Thoracic aorta (tissue), 2 donors: ENCODE measurements at places on chromosomes 3 and 15.

- H3K4me1 ChIP-seq, result no peaks in the 10 kb centered on the region
- no peak overlapping the region for H3K27ac ChIP-seq
- no peak for DNase-seq
- no peaks in the 10 kb centered on the region for H3K27me3 ChIP-seq
These were observed 338.1 kb downstream of the GAP43 start for GRCh38 chr3:115961380-115961779.

DNA sequence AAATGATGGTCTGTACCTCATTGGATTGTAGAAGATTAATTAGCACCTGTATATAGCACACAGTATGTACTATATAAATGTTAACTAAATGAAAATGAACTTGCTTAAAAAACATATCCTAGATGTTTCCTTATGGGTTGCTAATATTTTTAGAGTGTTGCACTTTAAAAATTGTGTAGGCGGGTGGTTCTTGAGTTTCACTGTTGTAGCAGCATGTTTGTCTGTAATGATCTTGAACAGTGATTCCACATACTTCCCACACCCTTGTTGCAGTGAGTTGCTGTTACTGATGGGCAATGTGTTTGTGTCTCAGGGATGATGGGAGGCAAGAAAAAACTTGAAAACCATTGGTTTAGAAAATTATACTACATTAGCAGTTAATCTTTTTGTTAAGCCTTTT lies 22.0 kb downstream of the USP3 start:
- H3K36me3 ChIP-seq, result no peaks in the 10 kb centered on the region
- no peak for DNase-seq
- H3K4me1 ChIP-seq, result peaks cover 79% of the 10 kb centered on the region
- no peaks in the 10 kb centered on the region for H3K27me3 ChIP-seq

- no peak overlapping the region for H3K27ac ChIP-seq
- H3K27me3 ChIP-seq, result no peaks in the 10 kb centered on the region
- no peak overlapping the region for H3K4me3 ChIP-seq
- H3K4me1 ChIP-seq, result peaks cover 2% of the 10 kb centered on the region
- H3K36me3 ChIP-seq, result peaks cover 3% of the 10 kb centered on the region
- no peak for DNase-seq
These were observed 21.5 kb downstream of the LARS2 start for GRCh38 chr3:45409921-45410320.

DNA sequence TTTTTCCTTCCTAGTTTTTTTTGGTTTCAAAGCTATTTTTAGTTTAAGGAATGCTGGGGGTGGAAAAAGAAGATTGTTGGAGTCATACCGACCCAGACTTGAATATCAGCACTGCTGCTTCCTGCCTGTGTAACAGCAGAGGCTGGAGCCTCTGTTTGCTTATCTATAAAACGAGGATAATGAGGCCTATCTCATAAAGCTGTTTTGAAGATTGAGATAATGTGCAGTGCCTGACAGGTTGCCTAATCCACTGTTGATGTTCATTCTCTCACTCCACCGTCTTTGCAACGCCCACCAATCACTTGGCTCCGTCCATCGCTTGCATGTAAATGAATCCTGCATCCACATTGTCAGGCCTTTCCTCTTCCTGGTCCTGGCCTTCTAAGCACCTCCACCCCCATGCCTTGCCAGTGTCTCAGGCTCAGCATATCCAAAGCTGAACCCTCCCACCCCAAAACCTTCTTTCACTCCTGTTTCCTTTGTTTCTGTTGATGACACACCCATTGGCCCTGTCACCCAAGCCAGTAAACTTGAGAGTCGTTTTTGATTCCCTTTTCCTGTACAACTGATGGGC lies 94.9 kb downstream of the MEX3B start:
- no peaks in the 10 kb centered on the region for H3K36me3 ChIP-seq
- no peak overlapping the region for H3K27ac ChIP-seq
- no peak for DNase-seq
- no peak overlapping the region for H3K4me3 ChIP-seq
- H3K27me3 ChIP-seq, result no peaks in the 10 kb centered on the region
- peaks cover 9% of the 10 kb centered on the region for H3K4me1 ChIP-seq

GRCh38 chr3:16816048-16816780 lies 68.5 kb upstream of the PLCL2 start:
- H3K27ac ChIP-seq, result no peak overlapping the region
- H3K4me3 ChIP-seq, result no peak overlapping the region
- no peaks in the 10 kb centered on the region for H3K27me3 ChIP-seq
- no peaks in the 10 kb centered on the region for H3K4me1 ChIP-seq

GRCh38 chr15:57259568-57260040 lies 116.7 kb upstream of the CGNL1 start:
- H3K36me3 ChIP-seq, result peaks cover 3% of the 10 kb centered on the region
- H3K4me3 ChIP-seq, result no peak overlapping the region
- H3K27ac ChIP-seq, result no peak overlapping the region
- peaks cover 20% of the 10 kb centered on the region for H3K4me1 ChIP-seq
- DNase-seq, result no peak

GRCh38 chr15:72722071-72722696 lies 36.2 kb downstream of the BBS4 start:
- peaks cover 4% of the 10 kb centered on the region for H3K36me3 ChIP-seq
- DNase-seq, result peak; percentile 7
- H3K27ac ChIP-seq, result no peak overlapping the region
- no peaks in the 10 kb centered on the region for H3K27me3 ChIP-seq
- H3K4me1 ChIP-seq, result no peaks in the 10 kb centered on the region
- no peak overlapping the region for H3K4me3 ChIP-seq

GRCh38 chr3:141323936-141324704 lies 44.2 kb upstream of the ZBTB38 start:
- no peaks in the 10 kb centered on the region for H3K36me3 ChIP-seq
- H3K27ac ChIP-seq, result no peak overlapping the region
- no peaks in the 10 kb centered on the region for H3K4me1 ChIP-seq
- H3K27me3 ChIP-seq, result no peaks in the 10 kb centered on the region
- H3K4me3 ChIP-seq, result no peak overlapping the region

- H3K4me1 ChIP-seq, result no peaks in the 10 kb centered on the region
- H3K27me3 ChIP-seq, result no peaks in the 10 kb centered on the region
- no peak for DNase-seq
- H3K27ac ChIP-seq, result no peak overlapping the region
- H3K36me3 ChIP-seq, result no peaks in the 10 kb centered on the region
- H3K4me3 ChIP-seq, result no peak overlapping the region
These were observed 430.4 kb upstream of the CCDC54 start for GRCh38 chr3:106946866-106947265.

- DNase-seq, result no peak
- H3K4me3 ChIP-seq, result no peak overlapping the region
- no peaks in the 10 kb centered on the region for H3K4me1 ChIP-seq
- no peaks in the 10 kb centered on the region for H3K27me3 ChIP-seq
- no peaks in the 10 kb centered on the region for H3K36me3 ChIP-seq
These were observed 64.7 kb downstream of the OXSM start for GRCh38 chr3:25854635-25855034.
